ENCODE measurements at places on chromosomes 4 and X.

GRCh38 chr4:119958983-119959382 is 107.7 kb downstream of the MAD2L1 start:
- DNase-seq = no peak

GRCh38 chr4:87213421-87214075 is 6.9 kb downstream of the KLHL8 start:
- DNase-seq = no peak

DNA sequence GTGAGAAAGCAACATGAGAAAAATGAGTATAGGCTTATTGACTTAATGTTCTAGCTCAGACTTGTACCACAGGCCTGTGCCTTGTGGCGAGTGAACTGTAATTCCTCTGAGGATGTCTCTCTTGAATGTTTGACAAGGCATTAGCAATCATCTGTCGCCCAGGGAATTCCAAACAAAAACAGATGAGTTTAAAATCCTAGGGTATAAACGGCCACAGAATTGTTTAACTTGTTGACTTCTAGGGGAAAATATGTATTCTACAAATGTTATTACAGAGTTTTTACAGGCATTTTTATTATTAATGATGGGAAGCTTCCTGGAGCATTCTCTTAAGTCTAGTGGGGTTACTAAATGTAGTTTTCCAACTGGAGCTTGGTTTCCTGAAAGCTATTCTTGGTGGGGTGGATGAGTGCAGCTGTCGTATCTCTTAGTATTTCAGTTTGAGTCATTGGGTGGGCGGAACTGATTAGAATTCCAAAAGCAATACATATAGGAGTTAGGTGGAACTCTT is 40.6 kb downstream of the ARHGAP10 start:
- DNase-seq = no peak

GRCh38 chr4:140774510-140774909 is 18.3 kb upstream of the TBC1D9 start:
- no peak for DNase-seq

DNA sequence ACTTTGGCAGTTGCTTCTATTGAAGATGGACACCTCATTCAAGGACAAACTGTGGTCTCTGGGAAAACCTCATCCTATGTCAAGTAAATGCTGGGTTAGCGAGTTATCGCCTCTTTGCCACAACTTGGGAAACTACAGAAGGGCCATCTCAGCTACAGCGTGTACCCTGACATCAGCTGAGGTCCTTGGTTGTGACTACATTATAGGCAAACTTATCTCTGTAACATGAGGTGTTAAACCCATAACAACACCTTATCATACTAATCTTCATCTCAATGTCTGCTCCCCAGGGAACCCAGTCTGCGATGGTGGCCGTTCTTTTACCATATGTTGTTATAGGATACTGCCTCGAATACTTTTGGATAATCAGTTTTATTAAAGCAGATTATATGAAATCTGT is 1862.7 kb downstream of the STIM2 start:
- no peak for DNase-seq

DNA sequence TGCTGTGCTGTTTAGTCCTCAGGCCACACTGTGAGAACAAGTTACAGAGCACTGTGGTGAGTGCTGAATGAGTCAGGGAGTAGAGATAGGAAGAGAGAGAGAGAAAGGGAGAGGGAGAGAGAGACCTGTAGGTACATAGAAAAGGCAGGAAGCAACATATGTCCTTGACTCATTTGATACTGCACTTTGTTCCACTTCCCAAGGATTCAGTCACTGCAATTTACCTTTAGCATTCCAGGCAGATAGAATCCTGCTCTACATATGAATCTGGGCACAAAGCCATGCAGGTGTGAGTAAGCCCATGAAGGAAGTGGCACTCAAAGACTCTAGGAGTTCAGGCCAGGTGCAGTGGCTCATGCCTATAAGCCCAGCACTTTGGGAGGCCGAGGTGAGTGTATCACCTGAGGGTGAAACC is 1.0 kb upstream of the DAPP1 start:
- no peak for DNase-seq

GRCh38 chr4:156378033-156378665 is 424.5 kb upstream of the CTSO start:
- no peak for DNase-seq

DNA sequence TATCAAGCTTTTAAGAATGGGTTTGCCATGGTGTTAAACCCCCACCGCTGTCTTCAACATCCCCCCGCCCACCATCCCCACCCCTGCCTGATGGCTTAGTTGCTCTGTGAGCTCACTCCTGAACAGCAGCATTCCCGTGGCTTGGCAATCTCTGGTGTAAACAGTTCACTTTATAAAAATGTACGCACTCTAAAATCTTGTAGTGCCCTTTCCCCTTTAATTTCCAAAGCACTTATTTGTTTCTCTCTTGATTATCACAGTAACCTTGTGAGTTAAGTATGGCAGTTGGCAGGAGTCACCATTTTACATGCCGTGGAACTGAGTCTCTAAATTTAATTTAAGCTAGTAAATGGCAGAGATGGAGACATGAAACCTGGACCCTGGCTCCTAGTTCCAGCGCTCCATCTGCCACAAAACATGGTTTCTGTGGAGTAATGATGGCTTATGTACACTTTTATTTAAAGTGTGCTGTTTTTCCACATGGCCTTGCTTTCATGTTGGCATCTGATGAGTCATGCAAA is 123.1 kb downstream of the AFF1 start:
- DNase-seq = no peak

DNA sequence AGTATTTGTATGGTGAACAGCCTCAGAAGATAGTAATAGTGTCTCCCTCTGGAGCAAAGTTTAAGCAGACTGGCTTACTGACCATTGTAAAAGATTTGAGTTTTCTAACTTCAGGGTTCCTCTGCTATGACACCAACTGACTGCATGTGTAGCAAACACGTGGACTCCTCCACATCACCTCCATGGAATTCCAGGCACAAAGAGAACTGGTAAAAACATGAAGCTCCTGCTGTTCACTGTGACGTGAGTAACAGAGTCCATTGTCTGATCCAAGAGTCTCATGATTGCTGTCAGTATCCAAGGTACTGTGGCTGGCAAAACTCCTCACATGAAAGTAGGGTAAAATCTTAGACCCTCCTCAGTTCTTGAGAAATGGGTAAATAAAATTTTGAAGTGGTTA is 107.6 kb upstream of the FAM9B start:
- no peak for DNase-seq

GRCh38 chr4:148238811-148239493 is 203.3 kb downstream of the NR3C2 start:
- DNase-seq = no peak

All from Right ventricle myocardium superior (tissue), 1 donor.